ENCODE measurements at places on chromosomes 6 and 20.

- DNase-seq: peak; percentile 44
Measured at GRCh38 chr6:31355583-31355948, 1.4 kb downstream of the HLA-B start.

GRCh38 chr6:162704001-162704400 lies 23.6 kb downstream of the PRKN start:
- no peak for DNase-seq

- DNase-seq: no peak
Measured at GRCh38 chr6:72683797-72684196, 61.9 kb downstream of the KCNQ5 start.

DNA sequence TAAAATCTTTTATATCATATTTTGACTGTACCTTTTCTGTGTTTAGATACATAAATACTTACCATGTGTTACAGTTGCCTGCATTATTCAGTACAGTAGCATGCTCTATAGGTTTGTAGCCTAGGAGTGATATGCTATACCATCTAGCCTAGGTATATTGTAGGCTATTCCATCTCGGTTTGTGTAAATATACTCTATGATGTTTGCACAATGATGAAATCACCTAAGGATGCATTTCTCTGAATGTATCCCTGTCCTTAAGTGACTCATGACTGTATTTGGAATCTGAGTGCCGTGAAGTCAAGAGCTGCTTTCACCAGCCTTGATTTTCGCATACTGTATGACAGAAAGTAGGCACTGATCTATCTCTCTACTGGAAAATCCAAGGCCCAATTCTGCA lies 129.9 kb downstream of the UTRN start:
- no peak for DNase-seq
